ENCODE measurements at places on chromosomes 3 and 15.
A peak's percentile ranks its signal among the peaks of the same experiment; 100 is the strongest.

DNA sequence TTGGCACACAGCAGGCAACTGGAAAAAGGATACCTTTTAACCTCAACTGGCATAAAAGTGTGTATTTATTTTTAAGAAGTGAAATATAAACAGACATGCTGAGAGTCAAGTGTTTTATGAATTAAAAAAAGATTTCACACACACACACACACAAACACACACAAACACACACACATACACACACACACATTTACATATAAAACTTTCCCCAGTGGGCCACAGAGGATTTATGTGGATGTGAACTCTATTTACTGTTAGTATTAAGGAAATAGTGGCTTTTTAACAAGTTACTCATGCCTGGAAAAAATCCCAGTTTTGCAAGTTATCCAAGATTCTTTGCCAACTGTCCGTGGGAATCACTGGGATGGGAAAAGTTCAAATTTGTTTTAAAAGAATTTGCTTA is 725.9 kb upstream of the NR2F2 start:
- DNase-seq = no peak

- no peak for DNase-seq
These were observed 137.2 kb upstream of the HACD2 start for GRCh38 chr3:123722021-123722420.

GRCh38 chr3:34185301-34185700 is 386.9 kb downstream of the PDCD6IP start:
- DNase-seq = no peak

DNA sequence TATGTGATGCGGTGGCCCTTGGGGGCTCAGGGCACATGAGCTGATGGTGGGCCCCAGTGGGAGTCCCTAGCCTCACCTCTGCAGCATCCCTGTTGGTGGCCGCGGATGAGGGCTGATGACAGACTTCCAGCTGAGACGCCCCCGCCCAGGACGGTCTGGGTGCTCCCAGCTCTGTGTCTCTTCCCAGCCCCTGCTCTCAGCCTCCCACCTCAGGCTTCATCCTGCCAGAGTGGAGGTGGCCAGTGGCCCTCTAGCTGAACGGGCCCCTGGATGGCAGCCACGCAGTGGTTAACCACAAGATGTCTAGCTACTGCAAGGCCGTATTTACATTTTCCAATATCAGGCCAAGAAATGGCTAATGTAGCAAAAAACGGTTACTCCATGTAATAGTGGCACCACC is 205.3 kb upstream of the LINGO1 start:
- DNase-seq = no peak

DNA sequence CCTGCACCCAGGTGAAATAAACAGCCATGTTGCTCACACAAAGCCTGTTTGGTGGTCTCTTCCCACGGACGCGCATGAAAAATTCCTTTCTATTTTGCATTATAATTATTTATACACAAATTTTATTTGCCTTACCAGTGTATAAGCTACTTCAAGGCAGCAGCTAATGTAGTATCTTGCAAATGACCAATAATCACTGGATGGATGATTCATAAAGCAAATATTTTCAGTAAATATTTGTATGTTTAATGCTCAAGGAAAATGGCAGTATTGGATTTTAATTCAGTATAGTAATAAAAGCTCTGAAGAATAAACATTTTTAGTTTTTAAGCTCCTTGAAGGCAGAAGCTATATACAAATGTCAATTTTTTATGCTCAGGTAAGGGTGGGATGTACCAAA is 158.7 kb upstream of the NANOGP8 start:
- DNase-seq = no peak

DNA sequence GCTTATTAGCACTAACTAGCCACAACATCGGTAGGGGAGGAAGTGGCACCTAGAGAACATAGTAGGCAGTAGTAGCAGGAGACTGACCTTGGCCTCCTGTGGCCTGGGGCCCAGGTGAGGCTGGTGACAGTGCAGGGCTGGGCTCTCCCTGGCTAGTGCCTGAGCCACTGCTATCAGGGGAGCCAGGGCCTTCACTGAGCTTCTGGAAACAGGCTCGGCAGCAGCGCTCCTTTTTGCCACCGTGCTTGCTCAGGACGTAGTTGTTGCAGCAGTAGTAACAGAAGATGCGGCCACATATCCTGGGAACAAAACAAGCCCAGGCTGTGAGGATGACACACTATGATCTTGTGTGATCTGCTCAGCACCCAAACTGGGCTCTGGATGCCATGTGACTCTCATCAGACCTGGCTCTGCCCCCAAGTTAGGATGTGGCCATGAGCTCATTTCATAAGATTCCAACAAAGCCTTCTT is 15.1 kb downstream of the CXCR6 start:
- DNase-seq = no peak

DNA sequence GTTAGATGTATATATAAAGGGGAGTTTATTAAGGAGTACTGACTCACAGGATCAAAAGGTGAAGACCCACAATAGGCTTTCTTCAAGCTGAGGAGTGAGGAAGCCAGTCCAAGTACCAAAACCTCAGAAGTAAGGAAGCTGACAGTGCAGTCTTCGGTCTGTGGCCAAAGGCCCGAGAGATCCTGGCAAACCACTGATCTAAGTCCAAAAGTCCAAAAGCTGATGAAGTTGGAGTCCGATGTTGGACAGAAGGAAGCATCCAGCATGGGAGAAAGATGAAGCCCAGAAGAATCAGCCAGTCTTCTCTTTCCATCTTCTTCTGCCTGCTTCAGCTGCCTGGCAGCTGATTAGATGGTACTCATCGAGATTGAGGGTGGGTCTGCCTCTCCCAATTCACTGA is 107.5 kb downstream of the BCHE start:
- DNase-seq = no peak

GRCh38 chr3:129022114-129023007 is 21.3 kb downstream of the EFCC1 start:
- DNase-seq = peak; percentile 96

- DNase-seq = peak; percentile 81
These were observed at the start of gene EEFSEC for GRCh38 chr3:128153156-128154041. Gene EEFSEC (plus strand): TSS chr3:128153481. CDS start chr3:128153508, 27 bp downstream.

GRCh38 chr3:14472471-14473351 is 67.4 kb downstream of the GRIP2 start:
- no peak for DNase-seq

GRCh38 chr15:27491666-27492621 is 521.0 kb downstream of the GABRG3 start:
- no peak for DNase-seq

- DNase-seq = peak; percentile 76
These were observed 7.0 kb downstream of the ADIPOQ start for GRCh38 chr3:186849374-186849975.

GRCh38 chr3:172181932-172182586 is 142.7 kb downstream of the FNDC3B start:
- DNase-seq = peak; percentile 40

GRCh38 chr15:82040862-82041261 is 5.0 kb downstream of the MEX3B start:
- DNase-seq = no peak

DNA sequence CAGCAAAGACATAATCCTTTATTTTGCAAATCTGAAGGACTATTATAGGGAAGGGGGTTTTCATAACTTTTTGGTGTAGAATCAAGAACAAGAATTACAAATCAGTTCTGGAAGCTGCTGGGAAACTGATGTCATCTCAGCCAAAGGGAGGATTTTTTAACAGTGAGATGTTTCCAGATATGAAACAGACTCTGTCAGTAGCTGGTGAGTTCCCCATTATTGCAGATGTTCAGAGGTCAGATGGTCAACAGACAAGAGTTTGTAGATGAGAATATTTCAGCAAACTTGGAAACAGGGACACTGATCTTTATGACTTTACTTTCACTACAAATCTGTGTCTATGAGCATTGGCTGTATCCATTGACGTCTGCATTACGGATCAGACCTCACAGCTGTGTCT is 71.9 kb upstream of the LPP start:
- DNase-seq = no peak

DNA sequence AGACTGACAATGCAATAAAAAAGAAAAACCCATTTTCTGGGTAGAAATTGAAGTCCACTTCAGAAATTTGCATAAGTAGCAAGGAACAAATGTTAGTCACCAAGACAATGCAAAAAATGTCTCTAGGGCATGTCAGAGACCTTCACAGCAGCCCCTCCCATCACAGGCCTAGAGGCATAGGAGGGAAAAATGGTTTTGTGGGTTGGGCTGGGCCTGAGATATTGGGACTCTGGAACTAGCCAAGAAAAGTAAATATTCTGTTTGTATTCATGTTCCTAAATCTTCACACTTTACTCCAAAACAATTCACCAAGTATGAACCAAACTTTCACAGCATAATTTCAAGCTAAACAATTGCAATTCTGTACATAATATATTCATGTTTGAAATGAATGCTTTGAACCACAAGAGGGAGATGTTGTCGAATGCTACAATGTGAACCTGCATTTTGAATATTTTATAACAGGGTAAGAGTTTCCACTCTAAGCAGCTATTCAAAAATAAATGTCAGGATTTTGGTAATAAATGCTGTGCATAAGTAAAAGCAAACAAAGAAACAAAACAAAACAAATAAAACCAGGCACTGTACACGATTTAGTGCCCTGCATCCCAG is 429.2 kb downstream of the OTOL1 start:
- DNase-seq = peak; percentile 14

GRCh38 chr3:124172816-124173215 is 180.9 kb upstream of the ROPN1 start:
- no peak for DNase-seq

DNA sequence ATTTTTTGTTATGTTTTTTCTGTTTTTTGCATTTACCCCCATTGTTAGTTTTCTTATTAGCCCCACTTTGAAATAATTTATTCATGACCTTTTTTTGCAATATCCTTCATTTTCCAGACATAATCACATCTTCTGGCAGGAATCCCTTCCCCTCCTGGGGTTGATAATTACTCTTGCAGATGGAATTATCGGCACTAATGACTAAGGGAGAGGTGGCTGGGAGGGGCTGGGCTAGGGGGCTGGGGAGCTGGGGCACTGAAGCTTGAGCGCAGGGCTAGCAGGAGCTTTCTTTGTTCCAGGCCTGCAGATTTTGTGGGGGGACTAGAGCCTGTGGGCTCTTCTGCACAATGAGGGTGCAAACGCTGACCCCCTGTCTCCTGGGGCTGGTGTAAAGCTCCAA is 77.8 kb downstream of the RAB11A start:
- DNase-seq = no peak

GRCh38 chr3:149448331-149448831 is 26.1 kb upstream of the TM4SF4 start:
- peak; percentile 53 for DNase-seq

GRCh38 chr3:113212150-113212843 is 940 bp downstream of the BOC start:
- peak; percentile 53 for DNase-seq

- no peak for DNase-seq
These were observed 341.7 kb upstream of the UBE2E2 start for GRCh38 chr3:22861426-22861825.

DNA sequence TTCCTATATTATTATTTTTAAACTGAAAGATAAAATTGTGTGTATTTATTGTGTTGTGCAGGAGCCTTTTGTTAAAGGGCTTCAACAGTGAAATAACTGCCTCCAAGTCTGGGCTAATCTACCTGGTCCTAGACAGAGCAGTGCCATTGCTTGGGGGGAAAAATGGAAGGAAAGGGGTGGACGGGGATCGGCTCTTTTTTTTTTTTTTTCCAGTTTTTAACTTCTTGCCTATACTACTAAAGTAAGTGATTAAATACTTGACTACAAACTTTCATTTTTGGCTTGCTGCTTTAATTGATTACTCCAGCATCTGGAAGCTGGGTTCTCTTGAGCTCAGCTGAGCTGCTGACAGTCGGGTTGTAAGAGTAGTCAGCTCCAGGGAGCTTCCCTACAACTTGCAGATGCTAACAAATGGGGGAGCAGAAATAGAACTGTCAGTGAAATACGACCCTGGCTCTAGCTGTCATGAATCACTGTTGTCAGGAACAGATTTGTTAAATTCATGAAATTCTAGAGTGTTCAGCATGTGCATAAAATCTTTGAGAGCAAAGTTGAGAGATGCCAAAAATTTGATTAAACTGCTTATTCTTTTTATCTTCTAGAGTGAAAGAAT is 276.7 kb downstream of the ROBO1 start:
- DNase-seq = no peak

DNA sequence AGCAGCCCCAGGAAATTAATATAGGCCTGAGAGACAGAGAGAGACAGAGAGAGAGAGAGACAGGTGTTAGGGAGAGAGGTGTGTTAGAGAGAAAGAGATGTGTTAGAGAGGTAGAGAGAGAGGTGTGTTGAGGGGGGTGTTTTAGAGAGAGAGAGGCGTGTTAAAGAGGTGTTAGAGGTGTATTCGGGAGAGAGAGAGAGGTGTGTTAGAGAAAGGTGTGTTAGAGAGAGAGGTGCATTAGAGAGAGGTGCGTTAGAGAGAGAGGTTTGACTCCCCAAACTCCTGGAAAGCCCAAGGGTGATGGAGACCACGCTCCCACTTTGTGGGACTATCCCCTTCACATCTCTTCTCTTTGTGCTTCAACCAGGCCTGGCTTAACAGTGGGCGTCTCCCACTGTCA is 95.5 kb downstream of the CACNA2D3 start:
- no peak for DNase-seq

DNA sequence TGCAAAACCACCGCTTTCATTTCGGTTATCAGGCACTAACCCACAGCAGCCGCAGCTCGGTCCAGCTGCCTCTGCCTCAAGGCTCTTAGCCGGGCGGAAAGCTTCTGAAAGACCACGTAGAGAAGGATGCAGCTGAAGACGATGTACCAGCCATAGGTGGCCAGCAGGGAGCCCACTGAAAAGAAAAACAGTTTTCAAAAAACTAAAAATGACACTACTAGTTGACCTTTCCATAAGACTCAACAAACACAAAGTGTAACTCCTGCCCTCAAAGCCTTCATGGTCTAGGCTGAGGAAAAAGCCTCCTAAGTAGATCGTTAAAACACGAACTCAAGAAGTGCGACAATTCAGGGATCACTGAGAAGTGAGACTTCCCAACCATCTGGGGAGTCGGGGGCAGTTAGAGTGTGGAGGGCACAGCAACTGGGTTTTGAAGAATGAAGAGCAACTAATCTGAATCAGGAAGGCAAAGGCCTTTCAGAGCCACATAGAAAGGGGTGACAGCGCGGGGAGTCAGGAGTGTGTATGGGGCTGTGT is 716 bp downstream of the SELENOS start:
- peak; percentile 68 for DNase-seq

- no peak for DNase-seq
These were observed 846.7 kb downstream of the EPHA3 start for GRCh38 chr3:89954137-89954536.

DNA sequence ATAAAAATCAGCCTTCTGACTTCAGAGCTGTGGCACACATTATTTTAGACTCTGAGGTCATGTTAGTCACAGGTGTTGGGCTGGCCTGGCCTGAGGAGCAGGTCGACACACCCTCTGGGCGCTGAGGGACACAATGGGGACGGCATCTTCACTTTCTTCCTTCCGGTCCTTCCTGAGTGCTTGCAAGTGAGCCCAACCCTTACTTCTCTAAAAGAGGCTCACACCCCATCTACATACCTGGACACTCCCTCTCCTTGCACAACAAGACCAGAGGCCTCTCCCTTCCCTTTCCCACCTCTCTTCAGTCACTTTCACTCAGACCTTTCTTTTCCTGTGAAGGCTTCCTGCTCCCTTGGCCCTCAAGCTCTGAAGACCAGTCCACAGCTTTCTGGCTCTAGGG is 85.4 kb downstream of the XXYLT1 start:
- DNase-seq = no peak

- DNase-seq = no peak
These were observed 13.9 kb upstream of the HES1 start for GRCh38 chr3:194121891-194122631.

Data from Kasumi-1 (cell line).